ENCODE measurements at places on chromosomes 3 and 15.

DNA sequence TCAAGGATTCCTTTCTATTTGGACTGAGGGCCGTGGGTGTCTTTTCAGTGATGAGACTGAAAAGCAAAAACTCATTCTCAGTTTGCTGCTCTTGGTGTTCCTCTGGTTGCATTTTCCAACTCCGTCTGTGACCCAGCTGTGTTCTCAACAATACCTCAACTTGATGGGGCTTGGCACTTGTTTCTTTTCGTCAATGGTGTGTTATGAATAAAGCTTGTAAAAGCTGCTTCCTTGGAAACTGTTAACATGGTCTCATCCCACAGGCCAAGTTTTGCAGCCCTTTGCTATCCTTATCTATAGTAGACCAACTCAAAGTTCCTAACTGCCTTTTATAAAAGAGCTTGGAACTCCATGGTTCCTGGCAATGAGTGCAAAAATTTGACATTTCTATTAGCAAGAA, 142.5 kb upstream of the UBE2E1 start:
- no peak for DNase-seq

GRCh38 chr3:115148142-115148790, 1.2 kb upstream of the ZBTB20 start:
- no peak for DNase-seq

DNA sequence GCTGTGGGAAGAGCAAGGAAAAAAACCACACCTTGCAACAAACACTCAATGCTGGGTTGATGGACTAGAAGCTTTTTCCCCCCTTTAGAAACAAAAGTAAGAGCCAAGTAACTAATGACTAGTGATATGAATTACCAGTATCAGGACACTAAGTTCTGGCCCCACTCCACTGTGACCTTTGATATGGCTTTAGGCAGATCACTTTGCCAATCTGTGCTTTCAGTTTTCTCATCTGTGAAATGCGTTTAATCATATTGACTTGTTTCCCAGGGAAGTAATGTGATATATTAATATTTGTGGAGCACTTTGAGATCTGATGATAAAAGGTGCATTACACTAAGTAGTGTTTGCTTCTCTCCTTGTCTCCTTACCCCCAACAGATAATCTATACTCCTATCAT, 319.3 kb upstream of the SATB1 start:
- DNase-seq, result no peak

DNA sequence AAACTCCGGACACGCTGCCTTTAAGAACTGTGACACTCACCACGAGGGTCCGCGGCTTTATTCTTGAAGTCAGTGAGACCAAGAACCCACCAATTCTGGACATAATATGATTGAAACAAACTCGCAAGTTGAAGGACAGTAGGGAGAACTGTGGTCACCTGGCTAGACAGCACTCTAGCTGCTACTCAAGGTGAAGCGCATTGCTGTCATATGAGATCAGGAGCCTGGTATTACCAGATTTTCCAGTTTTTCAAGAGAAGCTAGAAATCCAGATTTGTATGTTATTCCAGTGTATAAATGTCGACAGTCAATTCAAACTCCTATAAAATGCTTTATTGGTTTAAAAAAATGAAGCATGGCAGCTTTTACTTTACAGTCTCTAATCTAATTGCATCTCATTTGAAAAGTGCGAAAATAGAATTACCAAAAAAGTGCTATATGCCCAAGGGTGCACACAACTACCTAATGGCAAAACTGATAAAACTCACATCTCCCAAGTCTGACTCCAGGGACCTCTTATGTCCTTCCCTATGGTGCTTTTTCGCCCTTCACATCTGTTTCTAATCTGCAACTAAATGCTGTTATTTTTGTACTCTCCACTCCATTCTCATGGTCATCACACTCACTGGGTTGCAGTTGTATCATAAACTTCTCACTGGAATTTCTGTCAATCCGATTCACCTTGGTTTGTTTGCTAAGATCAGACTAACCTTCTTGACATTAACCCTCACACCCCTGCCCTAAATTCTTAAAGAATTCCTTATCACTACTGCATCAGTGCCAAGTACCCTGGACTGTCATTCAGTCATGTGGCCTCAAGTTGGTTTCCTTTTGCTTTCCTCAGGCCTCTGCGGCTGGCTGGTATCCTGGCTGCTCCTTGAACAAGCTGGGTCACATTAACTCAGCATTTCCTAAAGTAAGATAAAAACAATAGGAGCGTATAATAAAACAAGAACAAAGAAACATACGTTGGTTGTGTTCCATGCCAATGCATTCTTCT, 31.5 kb upstream of the ARHGEF26 start:
- DNase-seq, result no peak

DNA sequence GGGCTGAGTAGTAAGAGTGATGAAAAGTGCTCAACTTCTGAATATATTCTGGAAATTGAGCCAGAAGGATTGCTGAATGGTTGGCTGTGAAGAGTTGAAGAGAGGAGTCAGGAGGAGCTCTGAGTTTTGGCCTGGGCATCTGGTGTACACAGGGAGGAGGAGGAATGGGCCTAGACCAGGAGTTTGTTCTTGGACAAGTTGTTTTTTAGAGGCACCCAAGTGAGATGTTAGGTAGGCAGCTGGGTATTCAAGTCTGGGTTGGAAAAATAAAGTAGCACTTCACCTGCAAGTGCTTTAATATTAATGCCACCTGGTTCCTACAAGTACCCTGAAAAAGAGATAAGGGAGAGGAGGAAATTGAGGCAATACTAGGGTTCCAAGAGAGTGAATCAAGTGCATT, 14.7 kb downstream of the BSN start:
- DNase-seq, result no peak

- no peak for DNase-seq
Measured at GRCh38 chr3:136712941-136713340, 39.2 kb downstream of the STAG1 start.

GRCh38 chr3:46082849-46083248, 55.6 kb upstream of the XCR1 start:
- DNase-seq, result no peak

DNA sequence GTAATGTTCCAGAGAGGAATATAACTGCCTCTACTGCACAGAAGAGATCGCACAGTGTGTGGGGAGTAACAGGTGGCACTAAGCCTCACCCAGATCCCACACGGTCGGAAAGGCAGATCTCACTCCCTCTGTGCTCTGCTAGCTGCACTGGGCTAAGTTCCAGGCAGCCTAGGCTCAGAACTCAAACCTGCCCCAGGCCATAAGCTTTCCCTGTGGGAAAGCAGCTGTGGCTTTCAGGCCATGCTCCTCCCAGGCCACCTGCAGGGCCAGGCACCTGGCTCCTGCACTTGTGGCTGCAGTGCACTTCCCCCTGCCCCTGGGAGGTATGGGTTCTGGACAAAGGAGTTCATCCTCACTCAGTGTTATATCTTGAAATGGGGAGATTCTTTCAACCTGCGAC, 27.5 kb downstream of the PCCB start:
- DNase-seq, result no peak

DNA sequence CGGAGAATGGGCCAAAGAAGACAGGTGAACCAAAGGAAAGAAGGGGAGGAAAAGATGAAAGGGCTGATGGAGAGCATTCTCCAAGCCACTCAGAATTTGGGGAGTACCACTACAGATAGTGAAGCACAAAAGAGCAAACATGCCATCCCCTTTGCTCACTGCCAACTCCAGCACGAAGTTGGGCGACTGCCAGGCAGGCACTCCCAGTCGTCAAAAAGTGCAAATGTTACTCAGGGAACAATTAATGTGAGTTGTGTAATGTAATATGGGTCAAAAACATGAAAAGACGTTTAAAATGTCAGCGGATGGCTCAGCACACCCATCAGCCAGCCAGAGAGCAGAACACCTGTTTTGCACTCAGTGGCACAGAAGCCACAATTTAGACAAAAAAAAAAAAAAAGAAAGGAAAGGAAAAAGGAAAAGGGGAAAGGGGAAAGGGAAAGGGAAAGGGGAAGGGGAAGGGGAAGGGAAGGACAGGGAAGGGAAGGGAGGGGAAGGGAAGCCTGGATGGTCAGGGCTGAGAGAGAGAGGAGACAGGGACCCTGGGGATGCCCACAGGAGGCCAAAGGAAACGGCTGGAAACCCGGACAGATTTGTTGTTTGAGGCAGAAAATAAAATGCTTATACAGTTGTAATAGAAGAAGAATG, 82.7 kb downstream of the COL8A1 start:
- DNase-seq, result no peak

DNA sequence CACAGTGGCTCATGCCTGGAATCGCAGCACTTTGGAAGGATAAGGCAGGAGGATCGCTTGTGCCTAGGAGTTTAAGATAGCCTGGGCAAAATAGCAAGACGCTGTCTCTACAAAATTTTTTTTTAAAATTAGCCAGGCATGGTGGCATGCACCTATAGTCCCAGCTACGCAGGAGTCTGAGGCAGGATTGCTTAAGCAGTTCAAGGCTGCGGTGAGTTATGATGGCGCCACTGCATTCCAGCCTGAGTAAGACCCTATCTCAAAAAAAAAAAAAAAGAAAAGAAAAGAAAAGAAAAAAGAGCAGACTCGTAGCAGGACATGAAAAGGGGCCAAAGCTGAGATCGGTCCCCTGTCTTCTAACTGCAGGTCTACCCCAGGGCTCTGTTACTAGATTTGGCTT, 18.9 kb downstream of the SRGAP3 start:
- no peak for DNase-seq

DNA sequence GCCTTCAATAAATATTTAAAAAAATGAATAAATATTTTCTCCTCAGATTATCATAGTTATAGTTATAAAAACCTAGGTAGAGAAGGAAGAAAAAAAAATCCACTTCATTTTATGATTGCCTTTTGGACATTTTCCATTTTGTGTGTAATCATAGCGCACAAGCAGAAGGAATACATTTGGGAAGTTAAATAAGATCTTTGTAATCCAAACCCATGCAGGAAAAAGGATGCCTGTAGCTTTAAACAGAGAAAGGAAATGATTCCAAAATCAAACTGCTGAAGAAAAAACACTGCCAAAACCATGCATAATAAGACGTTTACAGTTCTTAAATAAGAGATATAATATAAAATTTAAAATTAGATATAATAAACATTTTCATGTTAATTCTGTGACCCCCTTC, 7.4 kb upstream of the CCDC54 start:
- DNase-seq, result no peak

- no peak for DNase-seq
Measured at GRCh38 chr15:57571725-57572124, 20.0 kb upstream of the MYZAP start.

DNA sequence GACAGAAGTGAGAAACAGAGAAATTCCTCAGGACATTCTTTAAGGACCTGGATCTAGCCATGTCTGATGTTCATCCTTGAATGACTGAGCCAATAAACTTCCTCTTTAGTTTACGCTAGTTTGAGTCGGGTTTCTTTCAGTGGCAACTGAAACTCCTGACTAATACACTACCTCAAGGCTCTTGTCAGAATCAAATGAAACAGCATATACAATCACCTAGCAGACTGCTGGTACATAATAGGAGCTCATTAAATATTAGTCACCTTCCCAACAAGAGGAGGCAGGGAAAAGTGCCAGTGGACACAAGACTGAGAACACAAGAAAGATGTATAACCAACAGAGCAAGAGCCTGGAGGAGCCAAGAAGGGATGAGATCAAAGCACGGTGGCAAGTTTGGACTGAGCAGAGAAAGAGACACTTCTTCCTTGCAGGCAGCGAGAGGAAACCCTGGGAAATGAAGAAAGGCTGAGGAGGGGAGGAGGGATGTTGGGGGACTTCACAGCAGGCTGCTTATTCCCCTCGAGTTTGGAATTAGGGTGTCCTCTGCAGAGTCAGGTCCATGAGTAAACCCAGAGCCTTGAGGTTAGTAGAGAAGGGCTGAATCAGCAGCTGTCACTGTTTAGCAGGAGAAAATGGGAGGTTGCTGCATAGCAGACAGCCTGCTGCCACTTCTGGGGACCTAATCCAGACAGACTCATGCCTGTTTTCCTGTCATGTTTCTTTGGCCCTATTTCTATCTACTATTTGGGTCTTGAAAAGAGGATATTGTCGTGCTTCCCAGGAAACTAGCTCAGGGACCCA, 73.3 kb downstream of the MRPL46 start:
- DNase-seq, result no peak

DNA sequence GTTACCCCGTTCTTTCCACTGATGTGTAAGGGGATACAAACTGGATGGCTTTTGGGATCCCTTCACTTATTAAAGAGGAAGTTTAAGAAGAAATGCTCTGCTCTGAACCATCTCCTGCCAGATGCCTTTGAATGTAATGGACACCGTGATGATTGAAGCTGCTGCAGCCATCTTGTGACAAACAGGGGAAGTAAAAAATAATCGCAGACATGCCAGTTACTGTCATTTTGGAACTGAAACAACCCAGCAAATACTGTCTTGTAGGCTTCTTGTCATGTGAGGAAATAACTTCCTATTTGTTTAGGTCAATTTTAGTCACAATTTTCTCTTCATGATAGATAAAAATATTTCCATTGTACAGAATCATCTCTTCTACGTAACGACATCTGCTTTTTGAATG, 224.0 kb downstream of the CHL1 start:
- DNase-seq, result no peak

DNA sequence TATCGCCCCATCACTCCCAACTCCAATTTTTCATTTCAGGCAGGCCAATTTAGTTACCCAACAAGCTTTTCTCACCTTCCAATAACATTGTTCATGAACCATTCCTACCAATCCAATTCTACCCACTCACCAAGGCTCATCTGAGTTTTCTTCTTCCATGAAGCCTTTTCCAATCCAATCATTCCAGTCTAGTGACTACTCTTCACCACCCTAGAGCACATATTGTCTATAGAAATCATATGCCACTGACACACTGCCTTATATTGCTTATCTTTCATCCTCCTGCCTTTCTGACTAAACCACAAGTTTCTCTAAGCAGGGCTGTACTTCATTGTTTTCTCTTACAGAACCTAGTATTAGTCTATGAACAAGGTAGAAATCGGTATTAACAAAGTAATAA, 11.4 kb downstream of the CCDC14 start:
- DNase-seq, result no peak

- no peak for DNase-seq
Measured at GRCh38 chr15:61521953-61522352, 292.9 kb upstream of the RORA start.

DNA sequence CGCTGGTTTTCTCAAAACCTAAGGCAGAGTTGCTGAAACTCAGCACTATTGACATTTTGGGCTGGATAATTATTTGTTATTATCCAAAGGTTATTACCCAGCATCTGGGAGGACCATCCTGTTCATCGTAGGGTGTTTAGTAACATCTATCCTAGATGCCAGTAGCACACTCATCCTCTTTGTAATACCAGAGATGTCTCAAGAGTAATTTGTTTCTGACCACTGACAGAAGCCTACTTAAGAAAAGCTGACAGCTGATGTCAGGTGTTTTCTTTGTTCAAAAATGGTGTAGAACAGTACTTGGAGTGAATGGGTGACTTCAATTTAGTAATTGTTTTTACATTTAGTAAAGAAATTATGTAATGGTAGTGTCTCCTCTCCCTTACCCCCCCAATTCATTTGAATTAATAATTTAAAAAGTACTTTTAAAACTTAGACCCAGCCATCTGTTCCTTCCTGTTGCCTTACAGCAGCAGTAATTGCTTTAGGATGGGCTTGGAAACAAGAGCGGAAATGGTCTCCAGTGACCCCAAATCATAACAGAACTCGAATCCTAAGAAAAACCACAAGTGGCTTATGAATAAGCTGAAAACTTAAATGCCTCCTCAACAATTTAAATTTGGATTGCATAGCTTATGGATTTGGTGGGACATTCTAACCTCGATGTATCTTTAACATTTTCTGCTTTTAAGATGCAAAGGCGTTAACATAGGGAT, 105.4 kb downstream of the PTPRG start:
- DNase-seq, result peak; percentile 36

All from NCI-H748 treated with DMSO at 0.1 percent for 48 hours (cell line).